ENCODE measurements at places on chromosomes 16 and 17. TPM values are rescaled to one million over a fixed set of nuclear protein-coding genes. Genes with fewer than 3 reads are reported as not detected.

Gene TNFAIP1
- total RNA-seq: 18.8 TPM

DNA sequence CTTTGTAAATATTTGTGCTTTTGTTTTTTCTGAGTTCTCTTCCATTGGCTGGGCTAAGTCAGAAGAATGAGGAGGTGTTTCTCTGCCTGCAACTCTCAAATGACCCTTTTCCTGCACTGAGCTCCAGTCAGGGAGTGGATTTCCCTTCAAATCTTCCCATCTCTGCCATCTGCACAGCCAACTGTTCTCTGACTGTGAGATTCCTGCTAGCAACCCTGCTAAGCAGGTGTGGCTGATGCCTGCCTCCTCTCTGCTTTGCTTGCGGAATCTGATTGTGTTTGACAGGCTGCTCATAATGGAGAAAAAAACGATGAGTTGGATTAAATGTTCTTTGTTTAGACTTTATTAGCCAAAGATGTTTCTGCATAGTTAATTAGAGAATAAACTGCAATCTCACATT, 519.8 kb downstream of the TMEM114 start:
- DNase-seq: no peak

GRCh38 chr16:79348521-79349306, 251.8 kb downstream of the MAF start:
- DNase-seq: no peak

GRCh38 chr17:38441429-38442061, 13.3 kb downstream of the ARHGAP23 start:
- DNase-seq: no peak

GRCh38 chr17:82300707-82301270, 16.6 kb downstream of the CD7 start:
- peak; percentile 29 for DNase-seq
